ENCODE measurements at places on chromosomes 16 and 17. TPM values are rescaled to one million over a fixed set of nuclear protein-coding genes. Genes with fewer than 3 reads are reported as not detected.

DNA sequence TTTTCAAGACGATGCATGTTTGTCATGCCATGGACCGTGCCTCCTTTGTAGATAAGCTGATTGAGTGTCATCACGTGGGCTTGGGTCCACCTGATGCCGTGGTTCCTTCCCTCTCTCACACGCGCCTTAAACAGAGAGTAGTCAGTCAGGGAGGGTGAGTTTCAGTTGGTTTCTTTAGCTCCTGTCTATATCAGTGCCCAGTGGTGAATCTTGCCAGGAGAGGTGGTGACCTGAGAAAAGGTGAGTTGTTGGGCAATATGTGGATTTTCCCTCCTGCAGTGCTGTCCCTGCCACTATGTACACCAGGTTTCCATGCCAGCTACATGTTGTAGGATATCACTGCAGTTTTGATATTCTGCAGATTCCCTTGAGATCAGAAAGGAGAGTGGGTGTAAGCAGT is 129.7 kb downstream of the LAT start:
- H3K4me1 ChIP-seq: peaks cover 12% of the 10 kb centered on the region
- peak overlapping the region; percentile 22 for H3K27ac ChIP-seq
- peak overlapping the region; percentile 30 for H3K4me3 ChIP-seq
- H3K27me3 ChIP-seq: no peaks in the 10 kb centered on the region

- H3K27ac ChIP-seq: no peak overlapping the region
- H3K4me3 ChIP-seq: peak overlapping the region; percentile 59
- peak; percentile 74 for DNase-seq
- peaks cover 6% of the 10 kb centered on the region for H3K27me3 ChIP-seq
Measured at GRCh38 chr17:2023692-2024571, 1.2 kb downstream of the RTN4RL1 start.

- no peak for DNase-seq
- H3K4me3 ChIP-seq: no peak overlapping the region
- H3K27me3 ChIP-seq: no peaks in the 10 kb centered on the region
Measured at GRCh38 chr16:28010671-28011070, 52.8 kb downstream of the GSG1L start.

MYL4 gene
- total RNA-seq: 0.39 TPM

GRCh38 chr16:84692451-84693214 is 7.2 kb upstream of the USP10 start:
- peak overlapping the region; percentile 32 for H3K27ac ChIP-seq
- DNase-seq: no peak
- H3K4me3 ChIP-seq: no peak overlapping the region
- peaks cover 9% of the 10 kb centered on the region for H3K4me1 ChIP-seq
- no peaks in the 10 kb centered on the region for H3K36me3 ChIP-seq
- H3K27me3 ChIP-seq: no peaks in the 10 kb centered on the region

- H3K4me3 ChIP-seq: no peak overlapping the region
- no peak overlapping the region for H3K27ac ChIP-seq
- no peak for DNase-seq
- H3K27me3 ChIP-seq: no peaks in the 10 kb centered on the region
- peaks cover 7% of the 10 kb centered on the region for H3K36me3 ChIP-seq
Measured at GRCh38 chr17:50379351-50380132, 6.5 kb downstream of the EME1 start.

GRCh38 chr16:87431926-87432325 is 39.8 kb downstream of the MAP1LC3B start:
- H3K4me3 ChIP-seq: no peak overlapping the region
- no peaks in the 10 kb centered on the region for H3K4me1 ChIP-seq
- H3K27ac ChIP-seq: no peak overlapping the region

KRT15 gene
- total RNA-seq: 10.5 TPM

- H3K4me3 ChIP-seq: no peak overlapping the region
- no peak overlapping the region for H3K27ac ChIP-seq
- H3K4me1 ChIP-seq: no peaks in the 10 kb centered on the region
- H3K27me3 ChIP-seq: no peaks in the 10 kb centered on the region
- no peaks in the 10 kb centered on the region for H3K36me3 ChIP-seq
Measured at GRCh38 chr17:12429116-12429515, 236.6 kb upstream of the MYOCD start.

DNA sequence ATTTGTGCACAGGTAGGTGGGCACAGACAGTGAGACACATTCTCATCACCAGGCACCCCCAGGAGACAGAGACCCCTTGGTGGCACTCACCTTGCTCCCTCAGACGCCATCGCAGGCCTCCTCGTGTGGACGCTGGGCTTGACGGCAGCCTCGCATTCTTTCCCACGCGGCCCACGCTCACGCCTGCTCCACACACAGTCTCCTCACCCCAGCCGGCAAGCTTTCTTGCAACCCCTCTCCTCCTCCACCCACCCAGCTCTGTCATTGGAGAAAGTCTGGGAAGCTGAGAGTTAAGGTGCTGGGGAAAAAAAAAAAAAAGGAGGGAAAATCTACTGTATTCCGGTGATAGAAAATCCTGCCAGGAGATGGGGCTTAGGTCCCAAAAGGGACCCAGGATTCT is 14.8 kb downstream of the SGCA start:
- no peak overlapping the region for H3K4me3 ChIP-seq
- no peak overlapping the region for H3K27ac ChIP-seq
- no peaks in the 10 kb centered on the region for H3K27me3 ChIP-seq
- H3K4me1 ChIP-seq: peaks cover 28% of the 10 kb centered on the region
- no peaks in the 10 kb centered on the region for H3K36me3 ChIP-seq

- H3K27ac ChIP-seq: peak overlapping the region; percentile 84
- no peaks in the 10 kb centered on the region for H3K27me3 ChIP-seq
- no peaks in the 10 kb centered on the region for H3K36me3 ChIP-seq
Measured at GRCh38 chr17:21127509-21128077, 829 bp downstream of the DHRS7B start.

TBC1D3I gene
- 1.00 TPM for total RNA-seq

FAM171A2 gene
- total RNA-seq: 3.0 TPM

DNA sequence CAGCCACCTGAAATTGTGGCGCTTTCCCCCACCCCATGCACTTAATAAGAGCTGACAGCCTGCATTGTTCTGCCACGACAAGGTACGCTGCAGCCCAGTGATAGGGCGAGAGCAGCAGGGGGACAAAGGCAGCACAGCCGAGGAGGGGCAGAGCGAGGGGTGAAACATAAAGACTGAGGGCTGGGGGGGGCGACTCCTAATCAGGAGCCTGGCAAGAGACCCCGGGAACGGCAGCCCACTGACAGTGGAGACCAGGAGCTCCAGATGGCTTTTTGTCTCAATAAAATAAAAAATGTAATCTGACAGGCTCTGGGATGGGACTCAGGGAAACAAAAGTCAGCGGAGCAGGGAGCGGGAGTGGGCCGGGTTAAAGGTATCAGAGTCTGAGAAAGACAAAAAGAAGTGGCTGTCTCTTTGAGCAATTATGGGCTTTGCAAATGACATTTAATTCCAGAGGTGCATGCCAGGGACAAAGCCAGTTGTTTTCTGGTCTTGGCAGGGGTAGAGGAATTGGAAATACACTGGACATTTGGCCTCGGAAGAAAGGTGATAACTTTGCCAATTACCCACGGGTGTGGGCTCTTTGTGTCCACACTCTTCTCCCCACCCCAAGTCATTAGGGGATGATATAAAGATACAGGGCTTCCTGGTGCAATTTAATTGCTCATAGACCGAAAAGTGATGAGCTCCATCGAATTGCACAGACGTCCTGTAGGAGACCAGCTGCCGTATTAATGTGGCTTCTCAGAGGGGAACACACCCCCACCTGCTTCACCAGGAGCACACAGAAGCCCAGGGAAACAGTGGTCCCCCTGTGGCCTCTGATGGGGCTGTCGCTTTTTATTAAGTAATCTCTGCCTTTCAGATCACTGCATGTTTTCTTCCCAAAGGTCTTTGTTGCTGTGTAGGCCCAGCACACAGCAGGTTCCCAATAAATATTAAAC is 17.6 kb upstream of the CCDC182 start:
- no peaks in the 10 kb centered on the region for H3K27me3 ChIP-seq
- no peaks in the 10 kb centered on the region for H3K36me3 ChIP-seq
- no peak overlapping the region for H3K27ac ChIP-seq
- DNase-seq: no peak
- H3K4me3 ChIP-seq: no peak overlapping the region

GRCh38 chr17:16282522-16282921 is 65.5 kb downstream of the PIGL start:
- H3K27me3 ChIP-seq: no peaks in the 10 kb centered on the region
- H3K4me1 ChIP-seq: peaks cover 21% of the 10 kb centered on the region
- no peak overlapping the region for H3K4me3 ChIP-seq
- no peak overlapping the region for H3K27ac ChIP-seq

PRKCA gene
- total RNA-seq: 34.7 TPM

SEPTIN12 gene
- total RNA-seq: not detected

DNA sequence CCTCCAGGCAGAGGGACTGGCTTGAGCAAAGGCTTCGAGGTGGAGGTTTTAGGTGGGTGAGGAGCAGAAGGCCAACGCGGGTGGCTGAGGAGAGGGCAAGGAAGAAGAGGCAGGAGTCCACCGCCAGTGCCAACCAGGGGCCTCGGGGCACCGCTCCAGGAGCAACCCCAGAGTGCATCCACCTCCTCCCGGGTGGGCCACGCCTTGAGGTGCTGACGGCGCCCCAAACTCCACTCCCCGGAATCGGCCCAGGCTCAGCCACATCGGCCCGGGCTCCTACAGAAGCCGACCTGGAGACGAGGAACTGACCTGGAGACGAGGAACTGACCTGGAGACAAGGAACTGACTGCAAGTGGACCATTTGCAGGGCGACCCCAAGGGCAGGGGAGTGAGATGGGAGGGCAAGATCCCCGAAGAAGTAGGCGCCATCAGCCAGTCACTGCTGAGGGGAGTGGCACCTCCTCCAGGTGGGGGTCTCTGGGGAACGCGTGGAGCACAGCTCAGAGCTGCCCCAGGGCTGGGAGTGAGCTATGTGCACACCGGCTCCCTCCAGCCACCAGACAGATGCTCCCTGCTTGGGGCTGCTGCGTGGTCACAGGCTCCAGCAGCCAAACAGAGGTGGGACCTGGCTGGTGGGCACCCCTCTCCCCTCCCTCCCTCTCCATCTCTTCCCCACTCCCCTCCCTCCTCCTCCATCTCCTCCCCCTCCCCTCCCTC is 29.2 kb upstream of the CBFA2T3 start:
- no peaks in the 10 kb centered on the region for H3K27me3 ChIP-seq
- H3K4me1 ChIP-seq: no peaks in the 10 kb centered on the region
- H3K27ac ChIP-seq: no peak overlapping the region
- no peak for DNase-seq
- H3K4me3 ChIP-seq: no peak overlapping the region

GPR139 gene
- not detected for total RNA-seq

DNA sequence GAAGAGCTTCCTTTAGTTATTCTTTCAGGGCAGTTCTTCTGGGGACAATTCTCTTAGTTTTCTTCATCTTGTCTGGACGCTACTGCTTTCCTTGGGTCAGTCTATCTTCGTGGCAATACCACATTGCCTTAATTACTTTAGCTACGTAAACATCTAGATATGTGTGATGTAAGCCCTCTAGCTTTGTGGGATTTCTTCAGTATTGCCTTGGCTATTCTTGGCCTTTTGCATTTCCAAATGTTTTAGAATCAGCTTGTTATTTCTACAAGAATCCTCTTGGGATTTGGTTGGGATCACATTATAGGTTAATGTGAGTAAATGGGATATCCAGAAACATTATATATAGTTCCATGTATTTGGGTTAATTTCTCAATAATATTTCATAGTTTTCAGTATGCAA is 9.0 kb upstream of the ST6GALNAC2 start:
- H3K36me3 ChIP-seq: no peaks in the 10 kb centered on the region
- H3K4me3 ChIP-seq: no peak overlapping the region
- peaks cover 8% of the 10 kb centered on the region for H3K4me1 ChIP-seq

DNA sequence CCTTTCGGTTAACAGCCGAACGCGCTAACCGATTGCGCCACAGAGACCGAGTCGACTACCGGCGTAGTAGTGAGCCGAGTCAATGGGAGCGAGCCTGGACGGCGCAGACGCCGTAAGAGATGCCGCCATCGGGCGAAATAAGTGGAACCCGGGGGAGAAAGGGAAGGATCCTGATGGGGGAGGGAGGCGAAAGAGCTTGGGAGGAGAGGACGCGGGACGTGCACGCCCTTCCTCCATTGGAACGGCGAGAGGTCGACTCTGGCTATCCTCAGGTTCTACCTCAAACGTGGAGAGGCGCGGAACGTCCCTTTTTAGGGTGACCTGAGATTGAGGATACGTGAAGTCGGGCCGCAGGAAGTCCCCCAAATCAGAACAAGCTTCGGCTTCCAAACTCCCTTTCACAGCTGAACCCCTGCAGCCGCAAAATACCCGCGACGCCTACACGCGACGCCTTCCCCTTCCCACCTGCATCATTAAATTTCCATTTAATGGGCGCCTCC is 683 bp upstream of the PSMB3 start:
- H3K27me3 ChIP-seq: no peaks in the 10 kb centered on the region
- H3K4me3 ChIP-seq: peak overlapping the region; percentile 90
- no peaks in the 10 kb centered on the region for H3K36me3 ChIP-seq
- peak overlapping the region; percentile 80 for H3K27ac ChIP-seq
- DNase-seq: peak; percentile 85
- H3K4me1 ChIP-seq: peaks cover 16% of the 10 kb centered on the region

NPIPB8 gene
- total RNA-seq: not detected

DNA sequence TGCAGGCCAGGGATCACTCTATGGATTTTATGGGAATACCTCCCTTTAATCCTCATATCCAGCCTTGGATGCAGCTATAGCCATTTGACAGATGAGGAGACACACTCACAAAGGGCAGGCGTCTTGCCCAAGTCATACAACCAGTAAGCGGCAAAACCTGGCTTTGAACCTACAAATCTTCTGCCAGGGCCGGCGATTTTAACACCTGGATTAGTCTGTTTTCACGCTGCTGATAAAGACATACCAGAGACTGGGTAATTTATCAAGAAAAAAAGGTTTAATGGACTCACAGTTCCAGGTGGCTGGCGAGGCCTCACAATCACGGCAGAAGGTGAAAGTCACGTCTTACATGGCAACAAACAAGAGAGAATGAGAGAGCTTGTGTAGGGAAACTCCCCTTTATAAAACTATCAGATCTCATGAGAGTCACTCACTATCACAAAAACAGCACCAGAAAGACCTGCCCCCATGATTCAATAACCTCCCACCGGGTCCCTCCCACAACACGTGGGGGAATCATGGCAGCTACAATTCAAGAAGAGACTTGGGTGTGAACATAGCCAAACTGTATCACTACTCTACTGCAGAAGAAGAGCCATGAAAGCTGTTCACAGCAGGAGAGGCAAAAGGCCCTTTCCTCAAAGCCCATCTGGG is 67.5 kb downstream of the XYLT1 start:
- no peak for DNase-seq
- H3K27ac ChIP-seq: no peak overlapping the region
- no peak overlapping the region for H3K4me3 ChIP-seq
- H3K36me3 ChIP-seq: no peaks in the 10 kb centered on the region
- no peaks in the 10 kb centered on the region for H3K27me3 ChIP-seq

SLC2A4 gene
- total RNA-seq: 0.35 TPM

- H3K4me1 ChIP-seq: no peaks in the 10 kb centered on the region
- no peak for DNase-seq
- peaks cover 1% of the 10 kb centered on the region for H3K36me3 ChIP-seq
- H3K4me3 ChIP-seq: no peak overlapping the region
Measured at GRCh38 chr16:3474136-3474779, 21.0 kb downstream of the C16orf90 start.

Data from Caco-2 (cell line).